ENCODE measurements at places on chromosomes 1 and 21.

- peak; percentile 17 for DNase-seq
Observed at GRCh38 chr1:42777852-42778251, 6.9 kb upstream of the TMEM269 start.

DNA sequence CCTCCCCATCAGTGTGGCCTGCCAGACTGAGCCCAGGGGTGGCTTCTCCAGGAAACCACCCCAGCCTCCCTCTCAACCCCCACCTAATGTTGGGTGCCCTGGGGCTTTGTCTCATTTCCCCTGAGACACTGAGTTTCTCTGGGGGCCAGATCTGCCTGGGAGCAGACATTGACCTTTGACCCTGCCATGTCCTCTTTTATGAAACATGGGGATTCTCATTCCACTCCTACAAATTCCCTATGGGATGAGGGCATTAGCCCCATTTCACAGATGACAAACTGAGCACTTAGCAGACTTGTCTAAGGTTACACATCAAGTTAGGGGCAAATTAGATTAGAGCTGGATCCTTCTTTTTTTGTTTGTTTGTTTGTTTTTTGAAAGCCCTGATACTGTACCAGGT, 24.1 kb downstream of the RHBG start:
- no peak for DNase-seq

- peak; percentile 55 for DNase-seq
Observed at GRCh38 chr1:159798893-159799292, 3.3 kb upstream of the FCRL6 start.

GRCh38 chr1:83671586-83671985, 327.3 kb downstream of the TTLL7 start:
- DNase-seq = no peak

- no peak for DNase-seq
Observed at GRCh38 chr1:9689971-9690381, 38.4 kb downstream of the PIK3CD start.
